GM12864 (cell line): ENCODE measurements at places on chromosomes 11 and 22.

GRCh38 chr11:102518296-102519094, 12.1 kb downstream of the MMP7 start:
- no peak for DNase-seq

- DNase-seq, result no peak
These were observed 3.3 kb upstream of the SHISA8 start for GRCh38 chr22:41917903-41918791.

GRCh38 chr22:21568347-21569075, 997 bp downstream of the UBE2L3 start:
- no peak for DNase-seq

DNA sequence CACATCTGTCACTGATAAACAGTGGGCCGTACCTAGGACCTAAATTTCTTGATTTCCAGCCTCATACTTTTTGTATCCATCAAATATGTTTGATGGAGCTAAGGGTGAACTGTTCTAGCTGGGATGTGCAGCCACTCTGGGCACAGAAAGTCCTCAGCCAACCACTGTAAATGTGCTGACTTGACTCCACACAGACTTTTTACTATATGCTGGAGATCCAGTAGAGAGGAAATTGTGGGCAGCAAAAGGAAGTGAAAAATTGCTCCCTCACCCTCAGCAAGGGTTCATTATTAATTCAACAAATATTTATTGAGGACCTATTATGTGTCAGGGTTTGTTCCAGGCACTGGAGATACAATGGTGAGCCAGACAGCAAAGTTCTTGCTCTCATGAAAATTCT, 54.2 kb upstream of the AMPD3 start:
- DNase-seq, result no peak

GRCh38 chr22:27997538-27997937, 78.5 kb upstream of the PITPNB start:
- DNase-seq, result no peak

- DNase-seq, result no peak
These were observed 19.4 kb upstream of the TSKU start for GRCh38 chr11:76763573-76764346.

DNA sequence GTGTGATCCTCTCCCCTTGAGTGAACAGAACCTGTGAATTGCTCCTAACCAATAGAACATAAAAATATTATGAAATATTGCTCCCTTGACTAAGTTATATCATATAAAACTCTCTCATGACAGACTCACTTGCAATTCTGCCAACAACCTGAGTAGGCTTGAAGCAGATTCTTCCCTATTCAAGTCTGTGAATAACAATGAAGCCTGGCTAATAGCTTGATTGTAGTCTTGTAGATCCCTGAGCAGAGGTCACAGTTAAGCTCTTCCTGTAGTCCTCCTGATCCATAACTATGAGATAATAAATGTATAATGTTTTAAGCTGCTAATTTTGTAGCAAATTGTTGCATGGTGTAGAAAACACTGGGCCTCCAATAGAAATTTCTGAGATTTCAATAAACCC, 540.1 kb upstream of the TENM4 start:
- no peak for DNase-seq

DNA sequence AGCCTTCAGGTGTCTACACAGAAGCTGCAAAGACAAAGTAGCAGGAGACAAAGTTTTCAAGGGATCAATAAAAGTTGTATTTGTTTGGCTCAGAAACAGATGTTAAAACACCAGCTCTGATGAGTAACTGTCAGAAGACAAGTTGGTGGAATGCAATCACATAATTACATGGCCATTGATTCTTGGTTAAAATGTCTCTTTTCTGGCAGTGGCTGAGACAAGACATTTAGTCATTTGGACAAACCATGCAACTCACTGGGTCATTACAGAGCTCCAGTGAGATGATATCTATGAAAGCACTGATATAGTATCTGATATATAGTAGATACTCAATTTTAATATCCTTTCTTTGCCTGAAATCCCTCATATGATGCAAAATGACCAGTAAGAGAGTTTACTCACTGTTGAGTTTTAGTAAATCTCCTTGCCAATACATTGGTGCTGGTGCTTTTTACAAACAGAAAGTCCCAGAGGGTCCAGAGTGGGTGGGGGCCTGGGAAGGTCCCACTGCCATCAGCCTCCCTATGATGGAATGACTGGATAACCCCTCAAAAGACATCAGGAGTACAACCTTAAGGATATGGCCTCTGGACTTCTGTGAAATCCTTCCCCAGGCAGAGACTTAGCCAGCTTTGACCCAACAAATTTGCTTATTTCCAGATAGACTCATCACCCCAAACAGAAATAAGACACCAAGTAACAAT, 95.0 kb downstream of the SLC1A2 start:
- no peak for DNase-seq

DNA sequence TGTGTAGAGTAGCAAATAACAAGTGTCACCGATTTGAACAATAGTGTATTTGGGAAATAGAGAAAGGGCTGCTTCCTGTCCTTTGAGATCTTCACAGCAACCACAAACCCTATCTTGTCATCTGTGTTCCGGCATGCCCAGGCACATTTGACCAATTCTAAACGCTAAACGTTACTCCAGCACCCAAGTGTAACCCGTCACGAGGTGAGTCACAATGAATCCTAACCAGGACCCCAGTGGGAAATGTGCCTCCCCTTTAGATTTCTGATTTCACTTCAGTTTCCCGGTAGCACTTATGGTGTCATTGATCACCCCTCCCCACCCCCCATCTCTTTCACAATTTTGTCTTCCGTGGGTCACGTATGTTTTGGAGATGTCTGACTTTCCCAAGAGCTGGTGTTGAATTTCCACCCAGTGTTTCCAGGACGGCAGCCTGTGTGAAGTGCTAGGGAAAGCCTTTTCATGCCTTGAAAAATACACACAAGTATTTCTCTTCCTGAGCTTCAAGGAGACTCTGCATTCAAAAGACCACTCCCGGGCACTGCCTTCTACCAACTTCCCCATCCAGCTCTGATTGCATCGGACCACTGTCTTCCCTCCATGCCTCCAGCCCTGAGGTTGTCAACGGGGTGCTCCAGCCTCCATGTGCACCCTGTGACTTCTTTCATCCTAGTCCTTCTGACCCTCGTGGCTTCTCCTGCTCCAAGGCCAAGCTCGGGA, 10.5 kb upstream of the C11orf24 start:
- peak; percentile 73 for DNase-seq

DNA sequence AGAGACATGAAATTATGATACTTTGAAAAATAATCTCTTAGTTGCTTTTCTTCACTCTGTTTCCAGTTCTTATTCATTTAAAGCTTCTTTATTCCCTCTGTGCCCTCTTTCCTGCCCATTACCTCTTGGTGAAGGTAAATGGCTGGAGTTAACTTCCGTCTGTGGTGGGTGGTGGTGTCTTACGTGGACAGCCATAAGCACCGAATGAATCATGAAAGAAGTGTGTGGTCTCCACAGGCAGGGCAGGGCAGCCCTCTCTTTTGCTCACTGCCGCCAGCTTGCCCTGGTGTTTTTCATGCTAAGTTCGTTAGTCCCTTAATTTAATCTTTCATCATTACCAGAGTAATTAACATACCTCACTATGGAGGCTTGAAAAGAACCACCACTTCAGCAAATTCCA, 98.7 kb upstream of the SORL1-AS1 start:
- no peak for DNase-seq

- DNase-seq, result no peak
These were observed 615 bp downstream of the POLD4 start for GRCh38 chr11:67352546-67353316.

GRCh38 chr11:134370526-134371435, 39.0 kb downstream of the GLB1L2 start:
- DNase-seq, result no peak

GRCh38 chr22:42062506-42063170, 8.0 kb downstream of the NAGA start:
- no peak for DNase-seq

GRCh38 chr22:32050678-32051515, 7.8 kb downstream of the SLC5A1 start:
- DNase-seq, result peak; percentile 45

GRCh38 chr11:11020747-11021149, 162.9 kb upstream of the ZBED5 start:
- no peak for DNase-seq

GRCh38 chr11:19607656-19608360, 104.8 kb upstream of the NAV2 start:
- no peak for DNase-seq

GRCh38 chr11:63883791-63884190, 33.2 kb downstream of the RCOR2 start:
- DNase-seq, result no peak

DNA sequence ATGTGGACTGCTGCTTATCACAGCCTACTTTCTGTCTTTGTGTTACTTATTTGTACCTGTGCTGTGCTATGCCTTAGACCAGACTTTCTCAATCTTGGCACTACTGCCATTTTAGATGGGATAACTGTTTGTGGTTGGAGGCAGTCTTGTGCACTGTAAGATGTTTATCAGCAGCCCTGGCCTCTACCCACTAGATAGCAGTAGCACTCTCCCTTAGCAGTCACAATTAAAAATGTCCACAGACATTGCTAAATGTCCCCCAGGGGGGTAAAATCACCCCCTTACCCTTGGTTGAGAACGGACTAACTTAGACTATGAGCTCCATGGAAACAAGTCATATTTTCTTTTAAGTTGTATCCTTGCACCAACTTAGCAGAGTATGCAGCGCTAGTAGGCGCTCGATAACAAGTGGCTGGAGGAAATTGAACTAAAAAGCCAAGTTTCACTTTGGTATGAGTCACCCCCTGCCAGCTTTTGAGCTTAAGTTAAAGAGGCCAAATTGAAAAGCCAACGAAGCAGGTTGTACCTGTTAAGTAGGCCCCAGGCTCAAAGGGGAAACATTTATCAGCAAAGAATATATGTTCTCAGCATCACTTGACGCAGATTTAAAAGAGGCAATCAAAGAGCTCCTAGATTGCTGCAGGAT, 304.8 kb upstream of the SORL1-AS1 start:
- no peak for DNase-seq

GRCh38 chr11:101817581-101817980, 97.2 kb upstream of the CEP126 start:
- DNase-seq, result no peak

DNA sequence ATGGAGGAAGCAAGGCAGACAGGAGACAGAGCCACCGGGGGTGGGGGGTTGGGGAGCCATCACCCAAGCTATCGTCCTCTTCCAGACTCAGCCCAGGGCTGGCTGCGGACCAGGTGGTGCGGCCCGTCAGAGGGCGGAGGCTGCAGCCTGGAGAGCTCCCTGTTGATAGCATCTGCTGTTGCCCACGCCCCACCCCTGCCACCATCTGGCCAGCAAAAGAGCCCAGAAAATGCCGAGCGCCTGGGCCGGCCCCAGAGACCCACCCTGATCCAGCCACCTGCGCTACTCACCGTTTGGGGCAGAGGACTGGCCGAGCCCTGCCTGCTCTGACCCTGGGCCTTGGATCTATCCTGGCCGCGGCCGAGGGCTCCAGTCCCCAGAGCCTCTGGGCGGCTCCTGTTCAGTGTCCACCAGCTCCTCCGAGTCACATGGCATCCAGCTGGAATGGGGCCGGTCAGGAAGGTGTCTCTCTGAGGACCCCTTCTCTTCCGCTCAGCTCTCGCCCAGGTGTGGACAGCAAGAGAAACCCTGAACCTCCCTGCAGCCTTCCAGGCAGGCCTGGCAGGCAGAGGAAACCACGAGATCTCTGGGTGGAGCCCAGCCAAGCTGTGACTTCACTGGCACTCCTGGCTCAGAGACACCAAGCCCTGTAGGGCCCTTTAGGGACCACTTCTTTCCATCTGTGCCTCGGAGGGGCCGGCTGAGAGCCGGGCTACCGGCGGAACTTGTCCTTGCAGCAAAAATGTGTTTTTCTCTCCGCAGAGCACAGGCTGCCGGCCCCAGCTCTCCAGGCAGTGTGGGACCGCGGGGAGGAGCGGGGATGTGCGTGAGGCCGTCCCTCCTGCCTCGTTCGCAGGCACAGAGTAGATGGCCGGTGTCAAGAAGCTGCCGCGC, at the start of gene MRGPRE:
Gene MRGPRE, minus strand, starts transcription at position 567 of the 894 bp plus-strand sequence. CDS start 3,618 bp downstream, outside the sequence.
- no peak for DNase-seq

- DNase-seq, result no peak
These were observed 10.7 kb downstream of the IGSF9B start for GRCh38 chr11:133946051-133946450.

DNA sequence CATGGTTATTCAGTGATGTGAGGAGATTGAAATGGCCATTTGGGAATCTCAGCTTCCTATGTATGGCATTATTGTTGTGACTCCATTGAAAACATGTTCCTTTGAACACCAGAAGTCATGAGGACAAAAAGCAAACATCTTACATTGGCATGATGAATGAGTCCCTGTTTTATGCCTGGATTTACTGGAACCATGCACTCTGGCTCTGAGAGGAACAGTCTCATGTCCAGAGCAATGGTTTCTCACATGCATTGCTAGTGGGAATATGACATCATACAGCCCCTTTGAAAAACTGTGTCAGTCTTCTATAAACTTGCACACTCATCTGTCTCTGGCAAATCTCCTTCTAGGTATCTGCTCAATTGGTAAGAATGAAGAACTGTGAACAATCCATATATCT, 3.4 kb upstream of the KDM4F start:
- DNase-seq, result no peak

GRCh38 chr22:21582801-21583740, 15.6 kb downstream of the UBE2L3 start:
- DNase-seq, result no peak

- no peak for DNase-seq
These were observed 91.2 kb downstream of the ARHGAP42 start for GRCh38 chr11:100778166-100778785.

DNA sequence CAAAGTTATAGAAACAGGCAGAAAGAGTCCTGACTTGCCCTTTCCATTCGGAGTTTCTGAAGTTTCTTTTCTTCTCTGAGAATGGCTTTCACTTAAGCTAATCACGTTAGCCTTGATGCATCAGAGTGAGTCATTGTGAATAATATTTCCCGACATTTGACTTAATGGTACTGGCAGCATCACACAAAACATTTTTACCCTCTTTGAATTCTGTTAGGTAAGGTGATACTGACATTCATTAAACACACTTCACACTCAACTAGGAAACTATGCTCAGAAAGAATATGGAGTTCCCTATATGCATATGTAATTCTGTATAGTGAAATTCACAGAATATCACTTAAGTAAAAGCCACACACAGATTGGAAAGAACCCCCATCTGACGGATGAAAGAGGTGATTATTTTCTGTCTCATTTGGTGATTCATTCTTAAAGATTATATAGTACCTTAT, 120.8 kb upstream of the ARHGAP20 start:
- no peak for DNase-seq

DNA sequence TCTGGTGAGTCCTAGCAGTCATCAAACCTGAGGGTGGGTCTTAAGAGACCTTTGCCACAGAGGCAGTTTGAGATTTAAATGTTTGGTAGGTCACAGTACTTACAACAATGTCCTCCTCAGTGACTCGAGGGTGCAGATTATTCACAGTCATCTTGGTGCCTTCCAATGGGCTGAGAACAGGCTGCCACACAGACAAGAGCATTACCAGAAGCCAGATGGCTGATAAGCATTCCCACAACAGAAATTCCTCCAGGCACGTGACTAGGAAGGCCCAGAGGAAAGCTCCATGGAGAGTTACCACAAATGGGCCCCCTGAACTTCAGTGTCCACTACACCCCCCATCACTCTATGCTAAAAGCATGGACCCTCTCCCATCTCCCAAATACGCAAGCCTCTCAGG, 19.2 kb downstream of the POLDIP3 start:
- DNase-seq, result no peak

- no peak for DNase-seq
These were observed 74.3 kb downstream of the ACER3 start for GRCh38 chr11:76935042-76935441.
